ENCODE measurements at places on chromosomes 16 and 17.
A peak's percentile ranks its signal among the peaks of the same experiment; 100 is the strongest.

DNA sequence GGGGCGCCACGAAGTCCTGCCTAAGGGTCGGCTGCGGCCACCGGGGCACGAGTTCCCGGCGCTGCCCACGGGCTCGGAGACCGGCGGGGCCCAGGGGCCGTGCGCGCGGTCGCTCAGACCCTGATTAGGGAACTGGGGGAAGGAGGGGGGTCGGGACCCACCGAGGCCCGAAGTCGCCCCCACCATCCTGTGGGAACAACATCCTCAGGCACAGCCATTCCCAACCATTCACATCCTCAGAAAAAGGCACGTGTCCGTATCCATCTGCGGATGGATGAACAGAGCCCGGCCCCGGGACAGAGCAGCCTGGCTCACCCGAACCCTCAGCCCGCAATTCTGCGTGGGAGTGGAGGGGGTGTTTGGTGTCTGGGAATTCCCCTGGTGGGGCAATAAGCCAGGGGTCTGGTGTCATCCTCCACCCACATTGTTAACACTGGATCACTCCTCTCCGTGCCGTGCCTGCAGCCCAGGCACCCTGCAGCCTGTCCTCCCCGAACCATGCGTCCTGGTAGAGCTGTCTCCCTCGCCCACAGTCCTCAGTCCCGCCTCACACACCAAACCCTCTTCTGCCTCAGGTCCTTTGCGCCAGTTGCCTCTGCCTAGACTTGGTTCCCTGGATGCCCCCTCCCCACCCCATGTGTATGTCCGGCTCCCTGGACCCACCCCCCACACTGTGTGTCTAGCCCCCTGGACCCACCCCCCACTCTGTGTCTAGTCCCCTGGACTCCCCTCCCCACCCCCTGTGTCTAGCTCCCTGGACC is 789 bp upstream of the CCDC57 start:
- peak; percentile 79 for DNase-seq

GRCh38 chr17:61726977-61727376 is 136.0 kb upstream of the NACA2 start:
- no peak for DNase-seq

GRCh38 chr16:25093208-25094061 is 18.1 kb upstream of the LCMT1 start:
- DNase-seq, result no peak

DNA sequence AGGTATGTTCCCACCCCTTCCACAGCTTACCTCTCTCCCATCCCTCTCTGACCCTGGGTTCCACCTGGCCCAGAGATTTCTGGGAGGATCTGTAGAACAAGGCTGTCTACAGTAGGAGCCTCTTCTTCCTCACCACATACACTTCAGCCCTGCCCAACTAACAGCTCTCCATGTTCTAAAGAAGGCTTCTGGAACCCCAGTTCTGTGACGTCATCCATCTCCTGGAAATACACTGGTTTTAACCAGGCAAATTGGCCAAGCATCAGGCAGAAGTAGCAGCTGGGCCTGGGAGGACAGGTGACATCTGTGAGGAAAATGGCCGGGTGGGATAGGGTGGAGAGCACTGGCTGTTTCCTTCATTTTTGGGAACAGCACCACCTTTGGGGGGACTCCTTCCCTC is at the start of gene LYZL6:
Gene LYZL6 (minus strand): TSS at position 177 of the 400 bp plus-strand sequence. CDS start 4,357 bp downstream, outside the sequence.
- no peak for DNase-seq

- DNase-seq, result no peak
These were observed 43.7 kb upstream of the ZNF750 start for GRCh38 chr17:82883419-82884031.

GRCh38 chr16:53043428-53043831 is 9.3 kb downstream of the CHD9NB start:
- no peak for DNase-seq

- no peak for DNase-seq
These were observed 2.8 kb downstream of the XYLT2 start for GRCh38 chr17:50348522-50349242.

- no peak for DNase-seq
These were observed 28.4 kb upstream of the STH start for GRCh38 chr17:45970659-45971058.

GRCh38 chr16:68356249-68356918 is 45.6 kb downstream of the PRMT7 start:
- DNase-seq, result peak; percentile 37

GRCh38 chr17:66302761-66303626 is 581 bp downstream of the PRKCA start:
- peak; percentile 27 for DNase-seq

DNA sequence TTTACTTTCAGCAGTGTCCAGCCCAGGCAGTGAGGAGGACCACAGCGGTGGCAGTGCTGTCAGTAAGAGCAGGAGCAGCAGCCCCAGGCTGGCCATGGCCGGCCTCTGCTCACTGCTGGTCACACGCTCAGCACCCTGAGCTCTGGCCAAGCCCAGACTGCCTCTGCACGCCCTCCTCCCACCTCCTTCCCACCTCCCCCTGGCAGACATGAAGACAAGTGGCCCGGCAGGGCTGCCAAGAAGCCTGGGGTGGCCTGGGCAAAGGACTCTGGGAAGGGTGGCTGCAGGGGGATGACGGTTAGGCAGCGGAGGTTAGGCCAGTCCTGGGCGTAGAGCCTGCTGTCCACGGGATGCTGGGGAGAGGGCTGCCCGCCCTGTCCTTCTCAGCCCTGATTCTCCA is at the start of gene C16orf89:
Gene C16orf89 (minus strand): TSS at position 144 of the 400 bp plus-strand sequence. CDS start 48 bp downstream, at position 96.
- no peak for DNase-seq

DNA sequence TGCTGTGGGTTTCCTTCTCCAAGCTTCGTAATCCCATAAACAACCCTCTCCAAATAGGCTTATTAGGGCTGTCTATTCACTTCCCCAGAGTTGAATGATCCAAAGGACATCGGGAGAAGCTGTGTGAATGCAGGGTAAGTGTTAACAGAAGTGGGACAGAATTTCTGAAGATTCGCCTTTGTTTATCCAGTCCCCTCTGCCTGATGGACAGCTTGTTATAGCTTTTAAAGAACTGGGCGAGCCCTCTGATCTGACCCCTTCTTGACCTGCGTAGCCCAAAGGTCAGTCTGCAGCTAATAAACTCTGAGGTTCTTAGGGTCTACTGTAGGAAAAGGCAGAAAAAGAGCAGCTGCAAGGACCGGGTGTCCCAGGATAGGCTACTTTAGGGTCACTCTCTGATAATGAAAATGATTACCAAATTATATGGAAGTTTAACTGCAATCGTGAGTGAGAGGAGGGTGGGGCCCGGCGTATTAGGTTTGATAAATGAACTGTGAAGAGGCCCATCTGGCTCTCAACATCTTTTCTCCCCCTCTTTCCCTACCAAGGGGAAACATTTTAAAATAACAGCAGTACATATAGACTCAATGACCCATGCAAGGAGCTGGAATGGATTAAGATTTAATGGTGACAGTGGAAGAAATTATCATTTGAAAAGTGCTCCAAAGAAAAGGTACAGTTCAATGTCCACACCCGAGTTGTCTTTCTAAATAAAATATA is 233.4 kb downstream of the FTO start:
- DNase-seq, result no peak

- DNase-seq, result no peak
These were observed 8.8 kb upstream of the SLC16A5 start for GRCh38 chr17:75079023-75079373.

GRCh38 chr16:25038239-25038954 is 23.2 kb upstream of the ARHGAP17 start:
- no peak for DNase-seq

DNA sequence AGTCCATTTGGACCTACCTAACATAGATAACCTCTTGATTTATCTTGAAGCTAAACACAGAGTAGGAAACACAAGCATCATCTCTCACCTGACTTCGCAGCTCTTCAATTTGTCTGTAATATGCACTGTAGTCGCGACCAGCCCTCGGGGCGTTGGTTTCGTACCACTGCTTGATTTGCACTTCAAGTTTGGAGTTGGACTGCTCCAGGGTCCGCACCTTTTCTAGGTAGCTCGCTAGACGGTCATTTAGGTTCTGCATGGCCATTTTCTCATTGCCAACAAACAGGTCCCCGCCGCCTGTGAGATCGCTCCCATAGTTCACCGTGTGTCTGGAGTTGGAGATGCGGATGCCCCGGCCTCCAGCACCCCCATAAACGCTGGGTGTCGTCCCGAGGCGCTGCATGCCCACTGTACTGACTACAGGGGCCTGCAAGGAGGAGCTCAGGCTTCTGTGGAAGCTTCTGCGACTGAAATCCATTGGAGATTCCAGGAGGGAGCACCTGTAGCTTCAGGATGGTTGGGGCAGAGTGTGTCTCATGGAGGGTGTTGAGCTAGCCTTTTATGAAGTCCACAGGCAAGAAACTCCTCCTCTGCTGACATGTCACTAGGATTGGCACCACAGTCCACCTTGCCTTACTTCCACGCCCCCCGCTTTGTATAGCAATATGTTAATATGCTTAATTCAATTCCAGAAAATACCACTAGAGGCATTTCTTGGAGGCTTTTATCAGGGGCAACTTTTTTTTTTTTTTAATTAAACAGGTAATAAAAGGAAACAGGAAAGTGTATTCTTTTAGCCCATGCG is at the start of gene KRT20:
Gene KRT20 (minus strand): TSS at position 535 of the 805 bp plus-strand sequence. CDS start 57 bp downstream, at position 478.
- DNase-seq, result no peak

DNA sequence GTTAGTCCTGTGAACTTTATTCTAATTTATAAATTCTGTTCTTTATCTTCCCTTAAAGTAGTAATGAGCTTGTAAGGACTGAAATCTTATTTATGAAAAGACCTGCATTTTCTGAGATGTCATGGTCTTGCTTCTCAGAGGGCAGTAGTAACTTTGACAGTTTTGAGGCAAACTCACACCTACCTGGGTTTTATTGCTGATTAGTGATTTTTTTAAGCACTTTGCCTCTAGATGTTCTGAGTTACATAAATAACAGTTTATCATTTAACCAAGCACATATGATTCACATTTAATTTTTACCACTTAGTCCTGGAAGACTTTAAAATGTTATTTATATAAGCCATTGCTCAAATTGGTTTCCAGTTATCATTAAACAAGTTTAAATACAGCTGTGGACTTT is 10.7 kb downstream of the DUSP14 start:
- DNase-seq, result no peak

GRCh38 chr17:52824542-52824941 is 666.0 kb upstream of the CA10 start:
- no peak for DNase-seq

GRCh38 chr16:52086901-52087300 is 460.0 kb downstream of the TOX3 start:
- no peak for DNase-seq

DNA sequence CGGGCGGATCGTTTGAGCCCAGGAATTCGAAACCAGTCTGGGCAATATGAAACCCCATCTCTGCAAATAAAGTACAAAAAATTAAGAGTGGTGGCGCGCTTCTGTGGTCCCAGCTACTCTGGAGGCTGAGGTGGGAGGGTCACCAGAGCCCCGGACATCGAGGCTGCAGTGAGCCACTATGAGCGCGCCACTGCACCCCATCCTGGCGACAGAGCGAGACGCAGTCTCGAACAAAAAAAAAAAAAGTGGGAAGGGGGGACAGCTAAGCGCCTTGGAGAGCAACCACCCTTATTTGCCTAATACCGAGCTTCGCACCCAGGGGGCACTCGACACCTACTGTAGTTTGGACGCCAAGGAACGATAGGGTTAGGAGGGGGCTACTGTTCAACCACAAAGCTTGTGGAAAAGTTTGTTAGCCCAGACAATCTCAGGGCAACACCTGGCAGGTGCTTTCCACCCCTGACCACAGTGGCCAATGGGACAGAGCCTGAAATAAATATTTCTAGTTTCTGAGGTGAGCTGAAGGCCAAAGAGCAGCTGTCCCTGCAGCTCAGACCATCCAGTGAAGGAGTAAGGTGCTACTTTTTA is 847 bp upstream of the PSMC3IP start:
- DNase-seq, result peak; percentile 47

All from stimulated activated CD8-positive, alpha-beta memory T cell treated with anti-CD3 and anti-CD28 coated beads, Interleukin-12 subunit alpha, Interleukin-12 subunit beta, amount 100 ng/mL, for 4 hours (primary cell).